EH (cell line): ENCODE measurements at places on chromosomes 7 and 10.

DNA sequence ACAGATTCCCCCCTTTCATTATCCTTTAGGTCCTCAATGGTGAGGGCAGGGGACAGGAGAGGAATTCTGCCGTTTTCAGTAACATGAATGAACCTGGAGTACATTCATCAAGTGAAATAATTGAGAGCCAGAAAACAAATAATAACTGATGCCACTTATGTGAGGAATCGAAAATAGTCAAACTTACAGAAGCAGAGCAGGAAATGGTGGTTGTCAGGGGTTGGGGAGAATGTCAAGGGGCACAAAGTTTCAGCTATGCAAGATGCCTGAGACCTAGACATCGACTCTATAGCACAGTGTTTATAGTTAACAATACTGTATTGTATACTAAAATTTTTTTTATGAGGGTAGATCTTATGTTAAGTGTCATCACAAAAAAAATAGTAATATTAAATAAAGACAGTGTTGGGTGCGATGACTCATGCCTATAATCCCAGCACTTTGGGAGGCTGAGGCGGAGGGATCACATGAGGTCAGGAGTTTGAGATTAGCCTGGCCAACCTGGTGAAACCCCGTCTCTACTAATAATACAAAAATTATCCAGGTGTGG lies 1219.8 kb downstream of the GATA3 start:
- no peak for DNase-seq

DNA sequence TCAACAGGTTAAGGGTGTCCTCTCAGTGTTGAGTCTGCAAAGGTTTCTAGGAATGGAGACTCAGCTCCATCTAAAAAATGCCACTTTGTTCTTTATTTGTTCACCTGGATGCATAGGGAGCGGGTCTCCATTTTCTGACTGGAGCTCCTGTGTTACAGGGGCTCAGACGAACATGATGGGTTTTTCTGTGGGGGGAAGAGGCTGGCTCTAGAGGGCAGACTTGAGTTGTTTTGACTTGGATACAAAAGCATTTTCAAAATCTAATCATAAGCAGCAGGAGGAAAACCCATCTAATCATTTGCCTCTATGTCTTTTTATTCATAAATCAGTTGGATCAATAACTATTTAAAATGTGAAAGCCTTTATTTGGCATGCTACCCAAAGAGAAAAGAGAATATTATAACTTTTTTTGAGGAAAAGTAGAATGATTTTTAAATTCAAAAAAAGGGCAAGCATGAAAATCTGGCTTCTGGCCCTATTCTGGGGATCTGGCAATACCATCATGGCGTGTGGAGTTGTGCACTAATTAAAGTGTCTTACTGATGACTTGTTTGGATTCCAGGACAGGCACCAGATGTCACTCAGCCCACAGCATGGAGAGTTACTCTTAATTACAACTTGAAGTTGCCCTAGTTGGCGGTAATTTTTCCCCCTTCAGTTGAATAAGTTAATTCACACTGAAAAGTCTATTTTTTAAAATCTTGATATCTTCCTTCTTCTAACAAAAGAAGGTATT lies 594.9 kb downstream of the REEP3 start:
- peak; percentile 4 for DNase-seq

DNA sequence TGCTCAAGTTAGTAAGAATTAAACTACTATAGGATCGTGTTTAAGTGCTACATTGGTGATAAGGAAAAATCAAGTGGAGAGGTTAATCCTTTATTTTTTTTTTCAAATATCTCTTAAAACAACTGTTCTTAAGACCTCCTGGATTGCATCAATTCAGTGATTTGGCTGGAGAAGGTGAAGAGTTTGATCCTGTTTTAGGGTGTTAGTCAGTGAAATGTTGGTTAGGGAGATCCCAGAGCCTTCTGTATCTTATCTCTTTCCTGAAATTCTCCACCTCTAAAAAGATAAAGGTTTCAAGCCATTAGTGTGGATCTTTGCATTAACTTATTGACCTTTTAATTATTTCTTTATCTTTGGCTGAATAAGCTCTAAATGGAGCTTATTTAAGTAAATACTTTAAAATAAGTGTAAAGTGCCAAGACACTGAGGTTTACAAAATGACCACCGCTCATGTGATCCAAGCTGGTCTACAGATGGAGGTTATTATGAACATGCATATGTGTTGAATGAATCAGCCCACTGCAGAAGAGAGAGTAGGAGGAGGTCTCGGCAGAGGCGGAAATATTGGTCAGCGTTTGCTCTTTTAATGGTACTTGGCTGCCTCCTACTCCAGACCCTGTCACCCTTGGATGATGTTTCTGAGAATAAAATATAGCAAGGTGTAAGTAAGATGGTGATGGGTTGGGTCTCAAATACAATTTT lies 51.8 kb upstream of the BMPER start:
- peak; percentile 91 for DNase-seq

- no peak for DNase-seq
Observed at GRCh38 chr10:11057448-11057847, 39.8 kb downstream of the CELF2 start.

DNA sequence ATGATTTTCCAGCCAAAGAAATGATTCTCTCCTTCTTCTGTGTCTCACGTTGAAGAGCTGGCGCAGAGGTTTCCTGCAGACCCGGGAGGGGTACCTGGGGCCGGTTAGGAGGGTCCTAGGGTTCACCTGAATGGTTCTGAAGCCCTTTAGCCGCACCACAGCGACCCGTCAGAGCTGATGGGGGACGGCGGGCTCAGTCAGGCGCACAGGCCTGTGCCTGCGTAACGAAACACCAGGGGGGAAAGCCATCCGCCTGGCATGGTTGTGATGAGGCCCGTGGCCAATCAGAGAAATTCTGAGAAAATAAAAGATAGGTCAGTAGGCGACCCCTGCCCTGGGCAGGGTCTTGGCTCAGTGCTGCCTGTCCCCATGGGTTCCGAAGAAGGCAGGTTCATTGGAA lies 35.6 kb downstream of the FAM20C start:
- DNase-seq = no peak

GRCh38 chr7:111844904-111845671 lies 282.8 kb upstream of the IMMP2L start:
- no peak for DNase-seq

DNA sequence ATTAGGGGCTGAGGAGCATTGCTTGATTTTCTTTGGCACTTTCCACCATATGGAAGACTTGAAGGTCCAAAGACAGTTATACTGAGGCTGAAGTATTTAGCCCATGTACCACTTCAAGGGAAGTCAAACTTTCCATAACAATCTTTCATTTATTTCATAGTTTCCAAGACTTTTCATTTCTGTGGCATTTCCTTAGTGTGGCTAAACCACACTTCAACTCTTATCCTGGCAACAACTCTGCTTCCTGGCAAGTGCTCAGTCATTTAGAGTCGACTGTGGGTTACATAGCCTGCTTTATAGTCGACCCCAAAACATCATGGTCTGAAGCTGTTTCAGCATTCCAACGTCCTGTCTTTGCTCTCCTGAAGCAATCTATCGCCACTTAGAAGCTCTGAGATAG lies 343.0 kb upstream of the SEMA3D start:
- DNase-seq = peak; percentile 86

- peak; percentile 98 for DNase-seq
Observed at GRCh38 chr7:43869867-43870240, 537 bp upstream of the MRPS24 start.

DNA sequence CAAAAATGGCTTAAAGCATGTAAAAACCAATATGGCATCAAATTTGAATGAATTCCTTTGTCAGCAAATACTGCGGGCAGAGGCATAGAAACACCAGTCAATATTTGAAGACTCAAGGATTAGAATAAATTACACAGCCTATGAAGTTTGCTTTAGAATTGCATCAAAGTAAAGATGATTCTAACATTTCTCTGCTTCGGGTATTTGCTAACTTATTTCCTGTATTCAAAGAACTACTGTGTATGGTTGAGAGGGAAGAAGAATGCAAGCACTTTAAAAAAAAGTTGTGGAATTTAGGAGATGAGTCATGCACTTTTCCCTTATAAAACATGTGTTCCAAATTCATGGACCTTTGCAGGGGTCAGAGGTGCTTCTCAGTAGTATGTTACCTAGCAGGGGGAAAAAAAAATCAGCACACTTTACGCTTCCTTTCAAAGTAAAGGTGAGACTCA lies 90.1 kb downstream of the PIP4K2A start:
- DNase-seq = peak; percentile 85

- no peak for DNase-seq
Observed at GRCh38 chr10:51599647-51600046, 99.7 kb downstream of the CSTF2T start.
